K562 (cell line): ENCODE measurements at places on chromosomes 3 and 15.

GRCh38 chr3:181741417-181741816 lies 29.7 kb downstream of the SOX2 start:
- DNase-seq, result no peak

GRCh38 chr3:157494581-157495281 lies 8.5 kb downstream of the VEPH1 start:
- DNase-seq, result no peak

DNA sequence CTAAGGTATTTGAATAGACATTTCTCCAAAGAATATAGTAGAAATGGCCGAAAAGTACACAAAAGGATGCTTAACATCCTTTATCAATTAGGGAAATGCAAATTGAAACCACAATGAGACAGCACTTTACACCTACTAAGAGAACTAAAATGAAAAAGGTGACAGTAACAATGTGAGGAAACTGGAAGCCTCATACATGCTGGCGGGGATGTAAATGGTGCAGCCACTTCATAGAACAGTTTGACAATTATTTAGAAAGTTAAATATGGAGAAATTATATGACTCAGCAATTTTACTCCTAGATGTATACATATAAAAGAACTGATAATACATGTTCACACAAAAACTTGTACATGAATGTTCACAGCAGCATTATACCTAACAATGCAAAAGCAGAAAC lies 13.4 kb downstream of the SPICE1 start:
- DNase-seq, result no peak

GRCh38 chr3:59318881-59319280 lies 269.1 kb upstream of the CFAP20DC start:
- DNase-seq, result no peak

GRCh38 chr15:32878869-32879805 lies 161.3 kb downstream of the GREM1 start:
- DNase-seq, result no peak

DNA sequence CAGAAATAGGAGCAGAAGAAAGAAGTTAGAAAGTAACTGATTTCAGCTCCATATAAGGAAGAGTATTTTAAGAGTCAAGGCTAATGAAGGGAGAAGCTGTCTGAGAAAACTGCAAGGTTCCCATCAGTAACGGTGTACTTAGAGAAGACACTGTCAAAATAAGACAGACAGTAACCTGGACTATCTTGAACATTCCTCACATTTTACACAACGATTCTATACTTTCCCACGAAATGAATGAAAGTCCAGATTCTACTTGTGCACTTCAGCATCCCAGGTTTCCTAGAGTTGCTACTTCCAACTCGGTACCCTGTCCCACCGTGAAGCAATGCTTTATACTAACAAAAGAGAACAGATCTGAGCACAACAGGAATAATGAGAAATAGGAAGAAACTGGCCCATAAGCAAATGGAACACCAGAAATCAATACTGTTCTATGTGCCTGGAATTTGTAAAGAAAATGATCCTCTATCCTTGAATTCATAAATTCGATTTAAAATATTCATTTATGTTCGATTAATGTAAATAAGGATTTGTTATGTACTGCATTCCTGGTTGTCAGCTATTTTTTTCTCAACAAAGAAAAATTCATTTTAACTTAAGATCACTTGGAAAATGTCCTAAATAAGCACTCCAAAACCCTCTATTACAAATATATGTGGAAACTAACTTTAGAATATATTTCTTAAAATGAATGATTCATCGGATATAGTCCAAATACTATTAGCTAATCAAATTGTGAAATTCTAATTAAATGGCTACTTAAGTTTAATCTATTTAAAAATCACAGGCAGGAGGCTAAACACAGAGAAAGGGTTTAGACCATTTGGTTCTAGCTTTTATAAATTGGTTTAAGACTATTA lies 1.5 kb downstream of the C3orf70 start:
- no peak for DNase-seq

- no peak for DNase-seq
These were observed 19.8 kb upstream of the STRIT1 start for GRCh38 chr3:155313300-155313699.
